ENCODE measurements at places on chromosomes 11 and 22. TPM values are rescaled to one million over a fixed set of nuclear protein-coding genes. Genes with fewer than 3 reads are reported as not detected.

- no peak for DNase-seq
Measured at GRCh38 chr11:109374441-109374840, 47.5 kb upstream of the C11orf87 start.

- no peak for DNase-seq
Measured at GRCh38 chr11:61092908-61093763, 9.2 kb upstream of the CD5 start.

DNA sequence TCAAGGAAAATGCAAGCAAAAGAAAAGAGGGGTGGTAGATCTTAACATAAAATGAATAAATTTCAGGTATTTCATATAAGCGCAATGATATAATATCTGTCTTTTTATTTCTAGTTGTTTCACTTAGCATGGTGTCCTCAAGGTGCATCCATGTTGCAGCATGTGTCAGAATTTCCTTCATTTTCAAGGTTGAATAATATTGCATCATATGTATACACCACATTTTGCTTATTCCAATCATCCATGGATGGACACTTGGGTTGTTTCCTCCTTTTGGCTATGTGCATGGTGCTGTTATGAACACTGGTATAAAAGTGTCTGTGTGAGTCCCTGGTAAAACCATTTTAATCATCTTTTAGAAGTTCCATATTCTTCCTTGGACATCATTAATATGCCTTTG lies 7.0 kb upstream of the KDM4F start:
- DNase-seq = no peak

FOLR2 gene
- total RNA-seq = 61.7 TPM

- no peak for DNase-seq
Measured at GRCh38 chr11:9052316-9052715, 39.1 kb downstream of the SCUBE2 start.

DNA sequence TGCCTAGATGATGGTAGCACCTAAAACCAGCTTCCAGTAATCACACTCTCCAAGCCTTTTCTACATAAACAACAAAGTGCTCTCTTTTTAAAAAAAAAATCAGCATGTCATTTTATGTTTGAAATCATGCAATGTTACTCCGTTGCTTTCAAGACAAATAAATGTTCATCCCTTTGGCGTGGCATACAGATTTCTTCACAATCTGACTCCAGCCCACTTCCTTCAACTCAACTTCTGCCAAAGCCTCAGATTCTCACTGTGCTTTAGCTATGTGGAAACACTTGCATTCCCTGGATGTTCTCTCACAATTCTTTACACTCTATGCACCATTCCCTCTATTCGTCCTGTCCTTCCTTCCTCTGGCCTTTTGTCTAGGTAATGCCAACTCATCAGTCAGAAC lies 206.3 kb upstream of the BLID start:
- peak; percentile 67 for DNase-seq

OR5P2 gene
- not detected for total RNA-seq

SLC22A6 gene
- total RNA-seq = not detected

DNA sequence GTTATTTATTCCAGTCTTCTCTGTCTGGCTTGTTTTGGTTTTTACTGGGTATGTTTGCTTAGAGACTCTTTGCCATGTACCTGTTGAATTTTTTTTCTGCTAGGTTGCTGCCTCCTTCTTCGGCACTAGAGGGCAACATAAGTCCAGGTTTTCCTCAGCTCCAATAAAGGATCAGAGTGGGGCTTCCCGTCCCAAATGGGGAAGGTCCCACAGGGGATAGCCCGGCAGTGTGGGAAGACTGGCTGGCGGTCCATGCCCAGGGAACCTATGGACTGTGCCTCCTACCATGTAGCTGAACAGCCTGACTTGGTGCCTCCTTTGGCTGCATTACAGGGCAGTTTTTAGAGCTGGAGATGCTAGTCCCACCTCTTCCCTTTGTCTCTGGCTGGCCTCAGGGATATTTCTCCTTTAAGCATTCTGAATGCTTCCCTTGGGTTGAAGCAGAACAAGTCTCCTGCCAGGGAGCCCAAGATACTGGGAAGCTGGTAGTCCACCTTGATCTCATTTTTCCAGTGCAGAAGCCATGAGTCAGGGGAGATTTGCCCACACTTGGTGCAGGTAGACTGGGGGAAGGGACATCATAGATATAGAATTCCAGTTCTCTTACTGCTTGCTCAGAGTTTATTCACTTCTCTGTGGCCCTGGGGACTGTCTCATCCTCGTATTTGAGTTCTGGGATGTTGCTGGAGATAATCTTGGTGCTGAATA lies 60.2 kb downstream of the BRD1 start:
- peak; percentile 61 for DNase-seq

FAM227A gene
- total RNA-seq = 0.55 TPM

- DNase-seq = peak; percentile 86
Measured at GRCh38 chr22:44341431-44342346, 28.9 kb upstream of the SHISAL1 start.

WEE1 gene
- total RNA-seq = 33.9 TPM

OR10A2 gene
- total RNA-seq = not detected

IMMP1L gene
- total RNA-seq = 25.5 TPM

FCHSD2 gene
- total RNA-seq = 18.6 TPM

DRAP1 gene
- 68.7 TPM for total RNA-seq

DNA sequence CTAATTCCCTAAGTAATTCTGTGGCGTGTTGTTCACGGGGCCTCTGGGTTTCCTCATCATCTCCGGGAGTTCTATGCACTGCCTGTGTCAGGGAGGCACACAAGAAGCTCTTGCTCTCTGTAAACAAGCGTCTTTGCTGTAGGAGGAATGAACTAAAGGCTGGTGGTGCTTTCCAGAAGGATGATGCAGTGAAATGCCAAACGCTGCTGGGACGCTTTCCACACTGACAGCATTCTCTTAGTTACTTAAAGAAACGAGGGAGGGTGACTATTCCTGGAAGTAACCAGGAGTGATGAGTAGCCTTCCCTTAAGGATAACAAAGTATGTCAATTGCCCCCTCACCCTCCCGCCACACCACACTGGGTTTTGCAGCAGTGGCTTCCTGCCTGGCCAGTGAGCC lies 38.5 kb upstream of the NUP50 start:
- DNase-seq = no peak

- no peak for DNase-seq
Measured at GRCh38 chr11:46391186-46391577, 394 bp downstream of the CHRM4 start.

APOL4 gene
- total RNA-seq = 7.8 TPM

C11orf65 gene
- total RNA-seq = 1.1 TPM

- peak; percentile 89 for DNase-seq
Measured at GRCh38 chr11:114196997-114197703, 99.0 kb upstream of the NNMT start.

DNA sequence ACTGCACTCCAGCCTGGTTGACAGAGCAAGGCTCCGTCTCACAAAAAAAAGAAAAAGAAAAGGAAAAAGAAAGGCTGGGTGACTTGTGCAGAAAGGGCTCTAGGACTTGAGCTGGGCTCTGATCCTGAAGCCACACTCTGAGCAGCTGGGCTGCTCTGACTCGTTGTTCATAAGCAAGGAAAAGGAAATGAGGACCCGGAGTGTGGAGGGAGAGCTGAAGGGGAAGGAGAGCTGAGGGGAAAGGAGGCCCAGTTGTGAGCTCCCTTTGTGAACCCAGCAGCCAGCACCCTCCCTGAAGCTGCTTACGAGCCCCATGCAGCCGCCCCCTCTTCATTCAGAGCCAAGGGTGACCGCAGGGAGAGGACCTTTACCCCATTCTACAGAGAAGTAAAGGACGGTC lies 12.3 kb upstream of the SH3BP1 start:
- DNase-seq = no peak

SLC17A6 gene
- not detected for total RNA-seq

OR51B4 gene
- total RNA-seq = not detected

TMEM86A gene
- total RNA-seq = 3.7 TPM

GRCh38 chr11:88341522-88342251 lies 4.2 kb upstream of the CTSC start:
- no peak for DNase-seq

GRCh38 chr11:87193756-87194470 lies 156.2 kb downstream of the TMEM135 start:
- DNase-seq = no peak

OR51I1 gene
- total RNA-seq = not detected

GRCh38 chr11:68673991-68674390 lies 10.4 kb upstream of the GAL start:
- no peak for DNase-seq

RGL4 gene
- total RNA-seq = not detected

CCDC34 gene
- total RNA-seq = 2.3 TPM

AGBL2 gene
- total RNA-seq = not detected

DNA sequence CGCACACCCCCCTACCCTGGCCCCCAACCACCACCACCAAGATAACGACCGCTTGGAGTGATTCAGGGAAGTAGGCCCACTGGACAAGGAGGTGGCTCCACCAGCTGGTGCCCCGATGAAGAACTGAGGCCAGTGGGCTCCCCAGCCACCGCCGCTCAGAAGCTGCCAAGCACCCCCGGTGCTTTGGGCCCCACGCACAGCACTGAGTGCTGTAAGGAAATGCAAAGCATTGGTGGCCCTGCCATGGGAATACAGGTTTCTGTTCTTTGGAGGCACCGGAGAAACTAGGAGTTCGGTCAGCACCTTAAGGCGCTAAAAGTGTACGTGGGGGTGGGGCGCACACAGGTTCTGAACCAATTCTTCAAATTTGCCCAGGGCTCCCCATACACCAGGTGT lies 664 bp upstream of the PRSS23 start:
- peak; percentile 78 for DNase-seq

CD6 gene
- 1.9 TPM for total RNA-seq

GRCh38 chr11:130531061-130531460 lies 82.6 kb downstream of the ADAMTS15 start:
- DNase-seq = no peak

- DNase-seq = no peak
Measured at GRCh38 chr11:47765086-47765485, 2.1 kb downstream of the FNBP4 start.

DNA sequence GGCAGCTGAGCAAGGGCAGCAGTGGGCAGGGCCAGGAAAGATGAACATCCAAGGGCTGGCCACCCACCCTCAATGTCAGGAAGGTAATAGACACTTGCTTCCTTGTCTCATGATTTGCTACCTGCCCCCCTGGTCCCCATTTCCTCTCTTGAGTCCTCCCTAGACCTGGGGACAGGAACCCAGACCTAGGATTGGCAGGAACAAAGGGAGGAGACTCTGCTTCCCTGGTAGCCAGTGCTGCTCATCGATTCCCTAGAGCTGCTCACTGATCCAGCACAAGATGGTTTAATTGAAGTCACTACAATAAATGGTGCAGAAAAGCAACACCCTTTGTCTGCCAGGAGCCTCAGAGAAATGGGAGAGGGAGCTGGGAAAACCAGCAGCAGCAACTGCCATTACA lies 67.8 kb upstream of the CHST1 start:
- DNase-seq = no peak

DNA sequence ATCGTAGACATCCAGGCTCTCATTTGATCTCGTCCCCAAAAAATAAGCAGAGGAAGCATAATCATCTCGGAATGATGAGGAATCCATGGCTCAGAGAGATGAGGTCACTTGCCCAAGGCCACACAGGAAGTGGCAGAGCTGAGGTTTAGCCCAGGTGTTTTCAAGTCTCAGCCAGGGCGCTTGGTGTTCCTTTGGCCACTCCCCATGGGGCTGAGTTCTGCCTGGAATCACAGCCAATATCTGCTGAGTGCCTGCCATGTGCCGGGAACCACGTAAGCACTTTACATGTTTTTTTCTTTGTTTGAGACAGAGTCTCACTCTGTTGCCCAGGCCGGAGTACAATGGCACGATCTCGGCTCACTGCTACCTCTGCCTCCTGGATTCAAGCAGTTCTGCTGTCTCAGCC lies 29.5 kb upstream of the MYH9 start:
- DNase-seq = no peak

RCOR2 gene
- 0.71 TPM for total RNA-seq

DNA sequence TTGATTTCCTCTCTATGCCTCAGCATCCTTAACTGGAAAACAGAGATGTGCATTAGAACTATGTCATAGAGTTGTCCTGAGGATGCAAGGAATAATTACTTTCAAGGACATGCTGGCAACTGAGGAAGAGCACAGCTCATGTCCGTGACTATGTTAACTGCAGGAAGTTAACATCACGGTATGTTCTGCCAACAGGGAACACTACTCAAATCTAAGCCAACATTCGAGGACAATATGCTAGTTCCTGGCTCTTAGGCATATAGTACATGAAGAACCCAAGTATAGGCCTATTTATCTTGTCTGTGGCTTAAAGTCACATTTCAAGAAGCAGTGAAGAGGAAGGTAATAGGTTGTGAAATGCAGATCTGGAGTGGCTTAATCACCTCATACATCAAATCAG lies 1032.6 kb downstream of the OPCML start:
- DNase-seq = no peak

GRCh38 chr11:113308601-113309000 lies 5.8 kb upstream of the TTC12 start:
- DNase-seq = no peak
